Activated T-helper 1 cell treated with anti-CD3 and anti-CD28 coated beads, Interleukin-2, amount 50 U/mL, for 16 hours (primary cell): ENCODE measurements at places on chromosomes 2 and 18.

- DNase-seq = no peak
Observed at GRCh38 chr2:109238580-109238979, 109.6 kb downstream of the SH3RF3 start.

- DNase-seq = no peak
Observed at GRCh38 chr2:94876523-94876863, 5.3 kb downstream of the TEKT4 start.

- DNase-seq = no peak
Observed at GRCh38 chr18:8562070-8562469, 47.2 kb upstream of the RAB12 start.

DNA sequence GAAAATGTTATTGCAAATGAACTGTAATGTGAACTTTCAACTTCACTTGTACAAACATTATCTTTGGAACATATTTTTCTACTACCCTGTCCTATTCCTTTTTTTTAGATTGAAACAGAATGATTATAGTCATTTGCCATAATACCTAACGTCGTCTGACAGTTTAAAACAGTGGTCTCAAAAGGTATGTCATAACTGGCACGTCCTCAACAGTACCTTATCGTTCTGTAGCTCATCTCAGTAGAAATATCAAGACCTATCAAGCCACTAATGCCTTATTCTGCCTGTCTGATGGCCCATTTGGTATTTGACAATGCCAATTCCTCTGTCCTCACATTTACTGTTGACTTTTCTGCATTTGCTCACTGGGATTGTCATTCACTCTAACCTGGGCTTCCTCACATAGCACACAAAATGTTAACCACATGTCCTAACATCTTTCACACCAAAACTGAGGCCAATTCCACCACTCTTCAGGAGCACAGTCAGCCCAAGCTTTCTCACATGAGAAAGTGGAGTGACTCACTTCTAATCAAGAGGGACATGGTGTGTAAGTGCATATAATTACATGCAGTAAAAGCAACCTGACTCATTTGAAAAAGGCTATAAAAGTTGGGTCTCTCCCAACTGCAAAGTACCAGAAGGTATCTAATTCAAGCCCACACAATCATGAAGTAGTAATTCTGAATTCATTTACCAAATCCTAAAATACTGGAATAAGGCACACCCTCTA lies 34.8 kb downstream of the DNER start:
- DNase-seq = no peak

GRCh38 chr2:45205985-45206384 lies 196.7 kb upstream of the SIX2 start:
- DNase-seq = no peak

GRCh38 chr2:95262896-95263542 lies 11.2 kb upstream of the PROM2 start:
- DNase-seq = no peak

DNA sequence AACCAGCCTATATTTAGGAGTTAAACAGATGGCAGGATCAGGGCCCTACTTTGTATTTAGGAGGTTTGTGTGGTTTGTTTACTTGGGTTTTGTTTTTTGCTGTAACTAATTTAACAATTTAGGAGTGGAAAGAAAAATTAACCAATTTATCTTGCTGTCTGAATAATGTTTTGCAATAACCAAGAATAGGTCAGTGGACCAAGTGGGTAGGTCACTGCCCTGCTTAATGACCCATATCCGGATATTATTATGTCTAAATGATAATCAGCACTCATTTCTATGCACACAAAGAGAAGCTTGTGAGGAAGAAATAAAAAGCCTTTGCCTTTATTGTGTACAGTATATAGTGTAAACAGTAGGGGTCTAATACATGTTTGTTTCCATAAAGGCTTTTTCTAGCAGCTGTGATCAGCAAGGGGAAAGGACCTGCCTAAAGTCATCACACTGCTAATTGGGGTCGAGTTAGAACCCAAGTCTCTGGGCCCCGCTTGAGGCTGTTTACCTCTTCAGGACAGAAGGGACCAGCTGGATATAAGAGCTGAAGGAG lies 76.6 kb downstream of the TGOLN2 start:
- no peak for DNase-seq

DNA sequence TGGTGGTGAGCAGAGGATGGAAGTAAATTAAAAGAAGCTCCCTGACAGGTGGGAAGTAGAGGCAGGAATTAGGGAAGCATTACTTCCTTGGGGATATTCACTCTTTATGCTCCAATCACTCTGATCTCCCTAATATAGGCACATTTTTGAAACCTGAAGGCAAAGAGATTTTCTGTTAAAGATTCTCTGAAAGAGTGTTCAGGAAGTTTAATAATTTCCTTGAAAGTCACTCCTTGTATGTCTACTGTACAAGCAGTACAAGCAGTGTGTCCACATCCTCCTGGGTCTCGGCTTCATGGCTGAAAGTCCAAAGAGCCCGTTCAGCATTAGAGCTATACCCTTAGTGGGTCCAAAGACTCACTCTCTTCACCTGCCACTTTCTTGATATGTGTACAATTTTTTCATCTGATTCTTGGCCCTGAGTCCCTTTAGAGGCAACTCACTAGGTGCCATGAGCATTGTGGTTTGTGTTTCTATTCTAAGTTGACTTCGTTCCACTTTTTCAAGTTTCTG lies 60.2 kb downstream of the AAK1 start:
- DNase-seq = no peak

- DNase-seq = no peak
Observed at GRCh38 chr2:236130349-236130998, 37.7 kb downstream of the GBX2 start.

DNA sequence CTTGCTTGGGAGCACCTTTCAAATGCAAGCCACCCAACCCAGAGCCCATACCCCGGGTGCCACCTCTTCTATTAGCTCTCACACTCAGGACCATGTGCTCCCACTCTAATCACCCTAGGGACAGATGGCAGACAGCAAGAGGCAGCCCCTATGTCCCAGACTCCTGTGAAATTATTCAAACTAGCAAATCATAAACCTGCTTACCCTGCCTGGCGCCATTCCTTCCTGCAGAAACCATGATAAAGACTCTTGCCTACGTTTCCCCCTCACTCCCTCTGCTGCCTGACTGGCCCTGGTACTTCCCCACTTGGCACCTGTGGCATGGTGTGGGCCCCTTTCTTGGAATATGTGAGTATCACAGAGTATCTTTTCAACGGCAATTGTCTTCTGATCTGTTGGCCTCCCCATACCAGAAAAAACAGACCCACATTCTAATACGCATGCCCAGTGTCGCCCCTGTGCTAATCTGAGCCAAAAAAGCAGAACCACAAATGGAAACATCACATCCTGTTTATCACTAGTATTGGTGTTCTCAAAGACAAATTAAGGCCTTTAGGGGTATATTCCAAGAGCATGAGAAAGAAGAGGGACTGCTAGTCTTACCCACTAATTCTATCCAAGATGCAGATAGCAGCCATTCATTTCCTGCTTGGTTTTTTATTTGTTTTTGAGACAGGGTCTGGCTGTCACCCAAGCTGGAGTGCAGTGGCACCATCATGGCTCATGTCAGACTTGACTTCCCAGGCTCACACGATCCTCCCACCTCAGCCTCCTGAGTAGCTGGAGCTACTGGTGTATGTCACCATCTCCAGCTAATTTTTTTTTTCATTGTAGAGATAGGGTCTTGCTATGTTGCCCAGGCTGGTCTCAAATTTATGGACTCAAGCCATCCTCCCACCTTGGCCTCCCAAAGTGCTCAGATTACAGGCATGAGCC lies 44.1 kb upstream of the TTC39C start:
- DNase-seq = peak; percentile 42

GRCh38 chr2:238143239-238143951 lies 4.9 kb downstream of the KLHL30 start:
- DNase-seq = no peak

DNA sequence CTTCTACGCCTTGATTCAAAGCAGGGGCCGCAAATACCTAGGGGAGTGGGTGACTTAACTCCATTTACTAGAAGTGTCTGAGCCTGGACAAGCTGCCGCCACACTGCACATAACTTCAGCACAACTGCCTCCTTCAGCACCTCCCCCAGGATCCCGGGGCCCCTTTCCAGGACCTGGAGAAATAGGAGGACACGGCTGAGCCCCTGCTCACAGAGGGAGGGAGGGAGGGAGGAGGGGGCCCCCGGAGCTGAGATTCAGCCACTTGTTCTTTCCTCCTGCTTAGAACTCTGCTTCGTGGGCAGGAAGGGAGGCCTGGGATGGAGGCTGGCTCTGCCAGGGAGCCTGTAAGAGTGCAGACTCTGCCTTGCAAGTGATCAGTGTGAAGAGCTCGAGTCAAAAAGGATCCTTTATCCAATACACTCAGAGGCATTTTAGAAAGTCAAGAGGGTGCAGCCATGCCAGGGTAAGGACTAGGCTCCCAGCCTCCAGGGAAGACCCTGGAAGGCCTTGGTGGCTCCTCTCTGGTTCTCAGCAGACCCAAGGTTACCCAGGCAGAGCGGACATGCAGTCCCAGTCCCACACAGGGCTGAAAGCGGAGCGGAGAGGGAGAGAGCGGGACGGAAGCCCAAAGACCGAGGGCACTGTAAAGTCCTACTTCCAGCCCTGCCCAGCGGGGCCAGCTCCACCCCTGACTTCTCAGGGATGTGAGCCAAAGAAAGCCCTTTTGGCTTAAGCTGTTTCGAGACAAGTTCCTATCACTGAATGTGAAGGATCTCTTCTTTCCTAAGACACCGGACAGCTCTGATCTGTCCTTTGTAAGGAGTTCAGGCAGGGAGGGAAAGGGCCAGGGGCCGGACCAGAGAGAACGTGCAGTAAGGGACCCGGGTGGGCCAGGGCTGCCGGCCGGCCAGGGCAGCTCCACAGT lies 8.6 kb upstream of the ARMC9 start:
- no peak for DNase-seq

DNA sequence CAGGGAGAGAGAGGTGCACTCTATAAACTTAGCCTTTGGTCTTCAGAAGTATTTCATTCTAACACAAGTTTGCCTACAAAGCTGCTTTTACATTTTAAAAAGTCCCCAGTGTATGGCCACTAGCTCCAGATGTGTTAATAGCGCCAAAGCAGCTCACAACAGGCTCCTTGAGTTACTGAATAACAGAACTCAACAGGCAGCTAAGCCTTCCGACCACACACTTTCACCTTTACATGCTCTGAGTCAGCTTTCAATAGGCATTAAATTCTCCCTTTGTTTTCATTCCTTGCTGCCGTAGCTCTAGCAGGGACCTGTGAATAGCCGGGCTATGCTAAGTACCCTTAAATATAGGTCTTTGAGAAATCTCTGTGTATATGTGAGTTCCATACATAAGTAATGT lies 262.8 kb upstream of the PARD3B start:
- no peak for DNase-seq

- no peak for DNase-seq
Observed at GRCh38 chr2:12555012-12555645, 161.6 kb upstream of the TRIB2 start.

DNA sequence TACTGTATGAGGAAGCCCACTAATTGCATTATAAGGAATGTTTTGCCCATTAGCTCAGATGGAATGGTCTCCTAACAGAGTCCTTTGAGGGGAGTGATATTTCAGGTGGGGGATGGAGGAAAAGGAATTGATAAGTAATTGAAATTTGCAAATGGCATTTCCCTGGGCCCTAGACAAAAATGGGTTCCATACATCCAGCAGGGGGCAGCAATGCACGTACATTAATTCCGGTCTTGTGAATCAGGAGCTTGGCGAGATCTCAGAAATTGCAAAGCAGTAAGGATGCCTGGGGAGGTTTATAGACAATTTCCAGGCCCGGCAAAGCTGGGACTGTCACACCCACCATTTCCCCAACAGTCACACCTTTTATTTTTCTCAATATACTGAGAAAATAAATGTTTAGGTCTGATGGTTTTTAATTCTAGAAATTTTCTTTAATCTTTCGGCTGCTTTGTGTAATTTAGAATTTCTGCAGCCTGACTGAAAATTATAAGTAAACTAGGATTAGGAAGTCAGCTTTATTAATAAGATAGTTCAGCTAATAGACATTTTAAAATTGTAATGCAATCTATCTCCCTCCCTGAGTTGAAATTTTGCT lies 122.8 kb downstream of the LYPD1 start:
- DNase-seq = no peak

DNA sequence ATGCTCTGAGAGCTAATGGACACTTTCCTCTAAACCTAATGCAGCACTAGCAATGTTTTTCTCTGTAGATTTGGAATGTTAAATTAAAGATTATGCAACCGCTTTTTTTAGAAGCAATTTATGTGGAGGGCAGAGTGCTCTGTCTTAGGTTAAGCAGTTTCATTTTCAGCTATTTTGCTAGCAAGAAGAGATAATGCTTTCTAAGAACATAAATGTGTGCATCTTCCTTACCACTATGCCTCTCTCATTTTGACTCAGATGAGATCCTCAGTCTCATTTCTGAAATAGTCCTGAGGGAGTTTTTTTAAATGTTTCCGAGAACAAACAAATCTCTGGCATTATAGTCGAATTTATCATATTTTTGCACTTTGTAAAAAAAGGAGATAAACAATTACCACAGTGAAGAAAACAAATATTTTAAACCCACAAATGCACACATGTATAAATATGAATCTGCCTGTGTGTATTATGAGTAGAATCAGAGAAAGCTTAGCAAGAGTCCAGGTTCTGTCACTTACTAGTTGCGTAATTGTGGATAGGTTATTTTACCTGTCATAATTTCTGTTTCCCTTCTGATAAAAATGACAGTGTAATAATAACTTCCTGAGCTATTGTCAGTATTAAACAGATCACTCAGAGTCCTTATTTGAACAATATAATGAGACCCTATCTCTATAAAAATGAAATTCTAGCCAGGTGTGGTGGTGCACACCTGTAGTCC lies 207.7 kb upstream of the CRIM1 start:
- DNase-seq = no peak

- no peak for DNase-seq
Observed at GRCh38 chr2:190328573-190329147, 9.0 kb upstream of the HIBCH start.

DNA sequence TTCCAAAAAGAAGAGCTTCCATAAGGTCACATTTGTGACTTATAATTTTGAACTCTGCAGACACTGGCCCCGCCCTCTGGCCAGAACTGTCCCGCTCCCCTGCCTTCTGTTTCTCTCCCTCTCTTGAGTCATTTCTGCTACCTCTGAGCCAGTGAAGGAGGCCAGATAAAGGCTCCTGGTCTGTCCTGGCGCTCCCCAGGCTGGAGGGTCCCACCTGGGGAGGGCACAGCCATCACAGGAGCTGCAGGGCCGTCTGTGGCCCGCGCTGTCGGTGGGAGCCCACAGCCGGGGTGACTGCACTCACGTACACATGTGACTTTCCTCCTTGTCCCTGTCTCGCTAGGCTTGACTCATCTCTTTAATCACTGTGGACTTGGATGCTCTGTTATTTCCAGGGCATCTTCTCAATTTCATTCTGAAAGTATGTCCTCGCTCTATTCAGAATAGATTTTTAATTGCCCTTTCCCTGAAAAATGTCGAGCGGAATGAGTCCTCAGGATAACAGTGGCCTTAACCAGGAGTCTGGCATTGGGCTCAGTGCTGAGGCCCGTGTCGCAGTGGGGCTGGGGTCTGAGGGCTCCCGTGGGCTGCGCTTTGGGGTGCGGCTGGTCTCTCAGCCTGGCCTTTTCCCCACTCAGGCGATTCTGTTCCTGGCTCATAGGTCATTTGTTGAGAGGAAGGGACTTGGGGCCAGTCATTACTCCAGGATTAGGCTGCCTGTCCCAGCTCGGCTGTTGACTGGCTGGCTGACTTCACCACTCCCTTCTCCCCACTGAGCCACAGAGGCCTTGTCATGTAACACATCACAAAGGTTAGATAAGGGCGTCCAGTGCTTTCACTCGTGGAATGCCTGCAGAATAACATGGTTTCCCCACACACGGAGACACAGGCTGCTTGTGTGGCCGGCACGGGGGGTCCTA lies 34.5 kb downstream of the KLHL29 start:
- DNase-seq = no peak

GRCh38 chr2:69013840-69014821 lies 1.2 kb downstream of the ANTXR1 start:
- DNase-seq = no peak

GRCh38 chr18:10481831-10482230 lies 27.4 kb downstream of the APCDD1 start:
- no peak for DNase-seq
